ENCODE measurements at places on chromosomes 12 and 14.

GRCh38 chr14:94780536-94781399, 10.9 kb upstream of the GSC start:
- no peak for DNase-seq

DNA sequence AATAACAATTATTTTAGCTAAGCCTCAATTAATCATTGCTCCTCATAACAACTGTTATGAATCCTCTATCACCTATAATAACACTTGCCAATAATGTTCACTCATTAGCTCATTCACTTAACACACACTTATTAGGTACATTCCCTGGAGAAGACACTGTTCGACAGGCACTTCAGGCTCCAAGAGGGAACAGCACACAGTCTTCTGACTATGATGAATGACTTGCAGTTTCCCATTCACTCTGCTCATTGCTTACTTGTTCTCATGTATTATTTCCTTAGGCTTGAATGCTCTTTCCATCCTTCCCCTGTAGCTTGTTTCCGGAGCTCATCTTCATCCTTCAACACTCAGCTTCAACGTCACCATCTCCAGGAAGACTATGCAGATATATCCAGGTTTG, 437.3 kb downstream of the TMEM132D start:
- no peak for DNase-seq

DNA sequence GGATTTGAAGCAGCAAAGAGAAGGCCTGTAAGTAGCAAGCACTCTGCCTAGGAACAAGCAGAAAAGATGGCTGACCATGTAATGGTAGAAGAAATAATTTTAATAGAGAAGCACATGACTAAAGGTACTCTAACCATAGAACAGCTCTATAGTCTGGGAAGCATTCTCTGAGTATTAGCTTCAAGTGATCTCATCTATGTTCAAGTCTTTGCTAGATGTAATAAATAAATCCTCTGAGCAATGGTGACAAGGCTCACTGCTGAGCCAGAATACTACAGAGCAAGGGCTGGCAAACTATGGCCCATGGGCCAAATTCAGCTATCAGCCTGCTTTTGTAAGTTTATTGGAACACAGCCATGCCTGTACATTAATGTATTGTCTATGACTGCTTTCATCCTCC, 84.8 kb downstream of the PEBP1 start:
- DNase-seq = no peak

- peak; percentile 88 for DNase-seq
Observed at GRCh38 chr14:58133739-58134138, 18.3 kb downstream of the ARMH4 start.

- DNase-seq = no peak
Observed at GRCh38 chr12:93832131-93832530, 155.0 kb downstream of the CRADD start.

DNA sequence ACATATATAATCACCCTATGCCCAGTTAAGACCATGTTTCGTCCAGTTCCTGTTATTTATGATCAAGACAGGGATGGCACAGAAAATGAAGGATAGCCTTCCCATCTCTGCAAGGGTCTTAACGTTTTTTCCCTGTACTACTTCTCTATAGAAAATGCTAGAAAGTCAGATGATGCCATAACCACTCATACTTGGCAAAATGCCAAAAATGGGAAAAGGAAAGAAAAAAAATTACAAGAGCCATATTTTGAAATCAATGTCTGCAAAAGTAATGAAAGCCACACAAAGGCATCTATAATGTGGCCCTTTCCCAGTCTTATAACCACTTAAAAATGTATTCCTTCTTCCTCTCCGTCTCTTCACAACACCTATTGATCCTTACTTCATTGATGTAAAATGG, 1.8 kb upstream of the MYL6B start:
- peak; percentile 43 for DNase-seq

DNA sequence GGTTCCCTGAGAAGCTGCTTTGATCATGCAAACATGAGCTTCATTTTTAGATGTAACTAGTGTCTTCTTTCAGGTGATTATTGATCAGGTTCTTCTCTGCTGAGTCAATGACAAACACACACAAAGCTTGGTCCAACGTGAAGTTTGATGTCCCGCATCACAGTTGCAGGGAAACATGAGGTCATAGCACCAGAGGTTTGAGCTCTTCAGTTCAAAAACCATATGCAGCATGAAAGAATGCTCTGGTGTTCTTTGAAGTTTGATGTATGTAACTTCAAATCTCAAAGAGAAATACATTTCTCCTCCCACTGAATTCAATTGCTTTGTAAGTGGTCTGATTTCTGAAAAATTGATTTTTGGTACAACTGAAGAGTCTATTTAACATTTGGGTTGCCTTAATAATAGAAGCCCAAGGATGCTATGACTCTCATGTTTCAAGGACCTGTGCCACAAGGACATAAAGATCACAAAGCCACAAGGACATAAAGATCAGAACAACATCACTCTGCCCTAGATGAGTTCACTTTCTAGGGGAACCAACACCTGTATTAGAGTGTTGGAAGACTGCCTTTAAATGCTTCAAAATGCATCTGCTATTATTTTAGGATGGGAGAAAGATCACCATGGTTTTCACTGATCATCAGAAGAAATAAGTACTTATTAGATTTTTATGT, 31.1 kb upstream of the AMIGO2 start:
- no peak for DNase-seq

DNA sequence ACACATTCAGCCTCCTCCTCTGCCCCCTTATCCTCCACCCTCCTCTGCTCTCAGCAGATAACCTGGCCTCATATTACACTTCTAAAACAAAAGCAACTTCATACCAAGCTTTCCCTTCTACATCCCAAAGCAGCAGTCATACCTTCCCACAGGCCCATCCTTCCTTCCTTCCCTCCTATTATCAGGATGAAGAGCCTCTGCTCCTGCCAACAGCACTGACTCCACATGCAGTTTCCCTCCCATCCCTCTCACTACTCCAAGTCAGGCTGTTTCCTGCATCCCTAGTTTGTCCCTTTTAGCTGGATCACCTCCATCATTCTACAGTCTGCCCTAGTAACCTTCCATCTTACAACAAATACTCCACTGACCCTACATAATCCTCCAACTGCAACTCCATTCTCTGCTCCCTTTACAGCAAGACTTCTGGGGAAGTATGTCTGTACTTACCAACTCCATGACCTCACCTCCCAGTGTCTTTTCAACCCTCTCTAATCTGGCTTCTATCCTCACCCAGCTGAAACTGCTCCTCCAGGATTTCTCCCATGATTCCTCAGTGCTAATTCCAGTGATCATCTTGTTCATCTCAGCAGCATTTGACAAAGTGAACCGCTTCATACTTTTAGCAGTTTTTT, 4.9 kb upstream of the YEATS4 start:
- no peak for DNase-seq
